ENCODE measurements at places on chromosomes 3 and 15.

DNA sequence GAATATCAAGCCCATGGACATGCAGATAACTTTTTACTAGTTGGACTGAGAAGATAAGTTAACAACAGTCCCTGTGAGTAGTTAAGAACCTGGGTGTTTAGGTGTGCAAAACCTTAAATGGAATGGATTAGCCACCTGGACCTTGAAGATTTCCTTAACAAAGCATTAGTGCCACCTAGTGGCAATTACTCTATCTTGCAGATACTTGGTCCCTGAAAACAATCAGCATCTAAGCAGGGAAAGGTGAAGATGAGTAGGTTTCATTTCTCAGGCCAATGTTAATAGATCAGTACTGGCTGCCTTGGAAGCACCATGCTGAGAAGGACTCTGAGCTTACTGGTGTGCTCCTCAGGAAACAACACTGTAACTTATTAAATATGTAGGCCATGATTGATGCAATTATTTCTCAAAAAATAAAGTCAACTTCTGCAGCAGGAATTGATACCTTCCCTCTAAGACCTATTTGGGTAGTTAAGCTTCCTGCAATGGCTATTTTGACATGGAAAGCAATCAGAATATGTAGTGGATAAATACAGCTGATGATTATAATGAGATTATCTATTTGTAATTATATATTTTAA is 329.4 kb downstream of the TBC1D5 start:
- DNase-seq = peak; percentile 5

GRCh38 chr15:62569460-62570404 is 404.6 kb upstream of the C2CD4B start:
- DNase-seq = peak; percentile 80

DNA sequence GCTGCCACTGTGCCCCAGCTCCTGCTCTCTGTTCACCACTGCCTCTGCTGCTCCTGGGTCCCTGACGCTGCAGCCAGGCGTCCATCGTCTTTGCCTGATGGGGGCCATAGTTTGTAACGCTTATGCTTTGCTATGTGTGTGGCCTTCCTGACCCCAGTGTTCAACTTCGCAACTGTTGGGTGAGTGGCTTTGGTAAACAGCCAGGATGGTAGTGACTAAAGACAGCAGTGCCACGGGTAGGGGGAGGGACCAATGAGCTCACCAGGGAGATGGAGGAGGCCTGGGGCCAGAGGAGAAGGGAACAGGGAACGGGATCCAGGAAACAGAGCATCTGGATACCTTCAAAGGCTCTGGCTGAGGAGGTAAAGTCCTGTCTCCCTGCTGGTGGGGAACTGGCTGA is 75.9 kb upstream of the ALDH1L1 start:
- DNase-seq = no peak

DNA sequence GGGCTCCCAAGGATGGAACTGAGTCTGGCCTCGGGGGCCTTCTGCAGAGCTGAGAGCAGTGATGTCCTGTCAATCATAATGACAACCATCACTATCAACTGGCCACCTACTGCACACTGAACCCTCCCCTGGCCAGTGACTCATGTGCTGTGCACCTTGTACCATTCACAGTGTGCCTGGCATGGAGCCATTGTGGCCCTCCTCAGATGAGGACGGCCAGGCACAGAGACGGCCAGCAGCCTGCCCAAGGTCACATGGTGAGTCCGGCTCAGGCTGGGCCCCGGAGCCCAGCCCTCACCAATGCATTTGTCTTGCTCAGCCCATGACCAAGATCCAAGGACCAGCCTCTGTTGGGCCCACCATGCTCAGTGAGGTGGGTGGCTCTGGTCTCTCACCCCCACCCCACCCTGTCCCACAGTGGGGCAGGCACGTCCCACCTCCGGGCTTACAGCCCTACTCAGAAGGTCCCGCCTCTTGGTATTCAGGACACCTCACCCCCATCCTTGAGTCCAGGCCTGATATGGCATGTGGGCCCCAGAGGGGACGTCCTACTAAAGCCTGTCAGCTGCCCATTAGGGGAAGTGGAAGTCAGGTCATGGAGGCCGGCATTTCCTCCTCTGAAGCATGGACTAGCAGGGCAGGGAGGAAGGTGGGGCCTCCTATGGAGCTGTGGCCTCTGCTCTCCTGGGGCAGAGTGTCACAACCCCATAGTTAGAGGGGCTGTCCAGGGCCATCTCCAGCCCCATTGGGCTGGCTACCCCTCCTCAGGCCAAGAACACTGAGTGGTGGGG is 35.9 kb upstream of the TMEM115 start:
- no peak for DNase-seq

DNA sequence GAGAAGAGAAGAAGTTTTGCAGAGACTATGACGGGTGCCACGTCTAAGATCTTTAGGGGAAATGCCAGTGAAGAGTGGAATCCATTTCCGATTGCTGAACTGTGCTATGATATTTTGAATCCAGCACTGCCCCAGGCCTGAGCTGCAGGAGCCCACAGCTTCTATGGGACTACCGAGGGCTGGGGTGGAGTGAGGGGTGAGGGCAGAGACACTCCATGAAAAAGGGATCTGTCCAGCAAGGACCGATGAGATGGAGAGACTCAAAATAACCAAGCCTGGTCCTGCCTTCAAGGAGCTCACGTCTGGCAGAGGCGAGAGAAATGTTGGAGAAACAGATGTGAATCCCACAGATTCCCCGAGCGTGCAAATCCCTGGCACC is 79.8 kb upstream of the MEF2A start:
- DNase-seq = peak; percentile 6

GRCh38 chr3:155815030-155815545 is 9.0 kb upstream of the C3orf33 start:
- no peak for DNase-seq

DNA sequence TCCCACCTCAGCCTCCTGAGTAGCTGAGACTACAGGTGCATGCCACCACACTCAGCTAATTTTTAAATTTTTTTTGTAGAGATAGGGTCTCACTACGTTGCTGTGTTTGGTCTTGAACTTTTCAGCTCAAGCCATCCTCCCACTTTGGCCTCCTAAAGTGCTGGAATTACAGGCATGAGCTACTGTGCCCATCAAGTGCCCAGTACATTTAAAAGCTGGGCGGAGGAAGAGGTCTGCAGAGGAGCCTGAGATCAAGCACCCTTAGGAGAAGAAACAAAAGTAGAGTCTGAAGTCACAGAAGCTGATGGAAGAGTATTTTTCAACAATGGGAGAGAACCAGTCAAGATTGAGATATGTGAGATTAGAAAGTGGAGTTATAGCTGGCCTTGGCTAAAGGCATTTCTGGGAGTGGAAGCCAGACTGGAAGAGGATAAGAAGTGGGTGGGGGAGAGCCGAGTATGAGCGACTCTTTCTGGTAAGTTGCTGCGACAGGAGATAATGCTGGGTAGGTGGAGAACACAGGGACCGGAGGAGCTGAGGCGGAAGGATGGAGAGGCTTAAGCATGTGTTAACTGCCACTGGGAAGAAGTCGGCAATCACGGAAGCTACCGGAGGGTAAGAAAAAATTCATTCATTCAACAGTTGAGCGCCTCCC is 782 bp upstream of the IREB2 start:
- DNase-seq = no peak

GRCh38 chr3:149011676-149012075 is 20.3 kb downstream of the GYG1 start:
- DNase-seq = no peak

GRCh38 chr3:198025644-198026043 is 65.6 kb downstream of the LMLN start:
- DNase-seq = no peak

DNA sequence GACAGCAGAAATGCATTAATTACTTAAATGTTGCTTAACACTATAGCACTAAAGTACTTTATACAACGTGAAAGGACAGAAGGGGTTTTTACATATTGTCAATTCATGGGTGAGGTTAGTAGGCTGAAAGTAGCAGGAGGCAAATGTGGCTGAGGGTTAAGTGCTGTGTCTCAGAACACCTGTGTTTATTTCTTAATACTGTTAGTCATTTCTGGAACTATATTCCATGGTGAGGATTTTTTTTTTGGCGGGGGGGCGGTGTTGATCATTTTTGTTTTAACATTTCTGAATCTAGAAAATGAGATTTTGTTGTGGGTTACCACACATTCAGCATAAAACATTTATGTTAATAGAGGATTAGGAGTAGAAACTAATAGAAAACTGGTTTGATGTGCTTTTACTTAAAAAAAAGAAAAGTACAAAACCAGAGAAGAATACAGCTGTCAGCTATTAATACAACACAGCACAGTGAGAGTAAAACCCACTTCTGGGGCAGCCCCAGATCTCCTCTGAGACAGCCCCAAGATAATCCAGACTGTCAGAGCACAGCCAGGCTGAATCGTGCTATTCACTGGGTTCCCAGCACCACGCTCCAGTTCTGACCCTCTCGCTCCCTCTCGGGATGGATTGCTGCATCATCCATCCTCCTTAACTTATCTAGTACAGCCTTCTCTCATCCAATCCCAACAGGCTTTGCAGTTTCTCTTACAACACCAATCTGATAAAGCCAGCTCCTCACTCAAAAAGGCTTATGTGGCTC is 307.7 kb downstream of the TUSC7 start:
- DNase-seq = no peak

DNA sequence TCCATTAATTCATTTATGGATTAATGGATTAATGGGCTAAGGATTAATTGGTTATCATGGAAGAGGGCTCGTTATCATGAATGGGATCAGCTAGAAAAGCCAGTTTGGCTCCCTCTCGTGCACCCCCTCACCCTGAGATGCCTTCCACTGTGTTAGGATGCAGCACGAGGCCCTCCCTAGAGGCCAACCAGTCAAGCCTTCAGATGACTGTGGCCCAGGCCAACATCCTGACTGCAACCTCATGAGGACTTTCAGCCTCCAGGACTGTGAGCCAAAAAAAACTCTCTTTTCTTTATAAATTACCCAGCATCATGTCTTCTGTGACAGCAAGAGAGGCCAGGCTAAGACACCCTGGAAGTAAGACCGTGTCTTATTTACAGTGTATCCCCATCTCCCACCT is 9.0 kb downstream of the EFCAB12 start:
- no peak for DNase-seq

GRCh38 chr3:71172951-71173350 is 410.6 kb downstream of the FOXP1 start:
- peak; percentile 83 for DNase-seq

DNA sequence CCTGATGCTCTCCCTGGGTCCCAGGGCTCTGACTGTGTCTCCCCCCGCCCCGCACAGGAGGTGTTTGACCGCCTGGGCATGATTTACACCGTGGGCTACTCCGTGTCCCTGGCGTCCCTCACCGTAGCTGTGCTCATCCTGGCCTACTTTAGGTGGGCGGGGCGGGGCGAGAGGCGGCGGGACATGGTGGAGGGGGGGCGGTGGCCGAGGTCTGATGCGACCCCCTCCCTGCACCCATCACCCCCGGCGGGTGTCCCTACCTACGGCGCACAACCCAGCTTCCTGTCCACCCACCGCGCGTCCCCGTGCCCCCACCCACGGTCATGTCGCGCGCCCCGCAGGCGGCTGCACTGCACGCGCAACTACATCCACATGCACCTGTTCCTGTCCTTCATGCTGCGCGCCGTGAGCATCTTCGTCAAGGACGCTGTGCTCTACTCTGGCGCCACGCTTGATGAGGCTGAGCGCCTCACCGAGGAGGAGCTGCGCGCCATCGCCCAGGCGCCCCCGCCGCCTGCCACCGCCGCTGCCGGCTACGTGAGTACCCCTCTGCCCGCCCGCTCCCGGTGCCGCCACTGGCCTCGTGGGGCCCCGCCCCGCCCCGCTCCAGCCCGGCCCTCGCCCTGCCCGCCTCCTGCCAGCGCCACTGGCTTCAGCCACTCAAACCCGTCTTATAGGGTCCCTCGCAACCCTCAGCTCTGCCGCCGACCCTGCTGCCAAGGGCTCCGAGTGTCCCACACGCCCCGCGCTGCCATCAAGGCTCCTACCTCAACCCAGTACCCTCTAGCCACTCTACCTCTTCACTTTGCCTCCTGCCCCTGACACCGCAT is 21.0 kb downstream of the PTH1R start:
- DNase-seq = no peak

DNA sequence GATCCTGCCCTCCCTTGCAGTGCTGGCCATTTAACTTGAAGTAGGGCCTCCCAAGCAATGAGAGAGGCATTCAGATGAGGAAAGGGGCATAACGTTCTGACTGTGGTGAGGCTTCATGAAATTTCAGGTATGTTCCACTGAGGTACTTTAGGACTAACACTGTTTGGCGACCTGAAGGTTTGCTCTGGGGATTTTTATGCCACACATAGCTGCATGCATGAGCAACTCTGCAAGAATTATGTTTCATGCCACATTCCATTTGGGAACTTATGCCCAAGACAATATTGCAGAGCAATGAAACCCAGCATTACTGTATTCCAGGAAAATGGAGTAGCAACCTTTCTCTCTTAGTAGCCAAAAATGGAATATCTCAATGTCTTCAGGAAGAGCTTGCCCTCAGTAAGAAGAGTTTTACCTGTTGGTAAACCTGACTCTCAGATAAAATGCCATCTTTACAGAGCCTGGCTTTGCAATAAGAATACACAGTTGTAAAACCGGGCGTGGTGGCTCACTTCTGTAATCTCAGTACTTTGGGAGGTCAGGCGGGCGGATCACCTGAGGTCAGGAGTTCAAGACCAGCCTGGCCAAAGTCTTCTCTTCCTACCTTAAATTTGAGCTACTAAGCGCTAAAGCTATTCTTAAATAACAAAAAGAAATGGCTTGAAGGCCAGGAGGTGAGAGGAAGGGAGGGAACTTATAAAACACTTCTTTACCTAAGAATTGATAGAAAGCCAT is 16.7 kb upstream of the TBL1XR1 start:
- no peak for DNase-seq

- no peak for DNase-seq
These were observed 3.0 kb upstream of the APH1B start for GRCh38 chr15:63274427-63274826.

DNA sequence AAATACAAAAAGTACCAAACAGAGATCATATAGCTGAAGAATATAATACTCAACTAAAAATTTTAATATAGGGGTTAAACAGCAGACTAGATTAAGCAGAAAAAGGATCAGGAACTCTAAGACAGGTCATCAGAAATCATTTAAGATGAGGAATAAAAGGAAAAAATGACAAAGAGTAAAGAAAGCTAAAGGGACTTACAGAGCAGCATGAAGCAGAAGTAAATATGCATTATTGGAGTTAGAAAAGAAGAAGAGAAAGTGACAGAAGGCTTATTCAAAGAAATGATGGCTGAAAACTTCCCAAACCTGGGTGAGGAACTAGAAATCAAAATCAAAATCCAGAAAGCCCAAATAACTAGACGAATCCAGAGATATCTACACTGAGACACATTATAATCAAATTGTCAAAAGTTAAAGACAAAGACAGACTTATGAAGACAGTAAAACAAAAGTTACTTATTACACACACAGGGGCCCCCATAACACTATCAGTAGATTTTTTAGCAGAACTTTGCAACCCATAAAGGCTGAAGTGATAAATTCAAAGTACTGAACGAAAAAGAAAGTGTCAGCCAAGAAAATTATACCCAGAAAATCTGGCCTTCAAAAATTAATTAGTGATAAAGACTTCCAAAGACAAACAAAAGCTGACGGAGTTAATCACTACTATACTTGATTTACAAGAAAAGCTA is 95.6 kb downstream of the SCAPER start:
- DNase-seq = no peak

- DNase-seq = no peak
These were observed 892.7 kb upstream of the ALCAM start for GRCh38 chr3:104474011-104474410.

- no peak for DNase-seq
These were observed 3.5 kb downstream of the TKT start for GRCh38 chr3:53252096-53252946.

- DNase-seq = no peak
These were observed 110.7 kb upstream of the P2RY1 start for GRCh38 chr3:152724270-152724669.

- DNase-seq = no peak
These were observed 112.6 kb downstream of the FILIP1L start for GRCh38 chr3:100001526-100002270.

- no peak for DNase-seq
These were observed 7.4 kb downstream of the EDEM1 start for GRCh38 chr3:5194801-5195509.
